Nucleus accumbens (tissue), 56 donors: ENCODE measurements at places on chromosomes 7 and 10.

- DNase-seq = no peak
Measured at GRCh38 chr7:45590679-45591057, 16.5 kb downstream of the ADCY1 start.

- DNase-seq = no peak
Measured at GRCh38 chr10:36802490-36803153, 322.8 kb upstream of the ANKRD30A start.

DNA sequence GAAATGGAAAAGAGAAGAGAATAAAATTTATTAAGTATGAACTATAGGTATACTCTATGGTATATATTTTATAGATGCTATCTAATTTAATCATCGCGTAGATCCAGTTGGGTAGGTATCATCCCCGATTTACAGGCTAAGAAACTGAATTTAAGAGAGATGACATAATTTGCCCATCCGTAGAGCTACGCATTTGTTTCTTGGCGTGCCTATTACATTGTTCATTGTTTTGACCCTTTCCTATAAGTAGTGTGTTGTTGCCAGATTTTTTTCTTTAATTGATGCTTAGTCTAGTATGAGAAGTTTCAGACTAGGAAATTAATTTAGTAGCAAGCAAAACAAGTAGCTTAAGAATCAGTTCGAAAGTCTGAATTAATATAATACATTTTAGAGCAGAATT, 205.7 kb upstream of the NPSR1 start:
- DNase-seq = no peak

DNA sequence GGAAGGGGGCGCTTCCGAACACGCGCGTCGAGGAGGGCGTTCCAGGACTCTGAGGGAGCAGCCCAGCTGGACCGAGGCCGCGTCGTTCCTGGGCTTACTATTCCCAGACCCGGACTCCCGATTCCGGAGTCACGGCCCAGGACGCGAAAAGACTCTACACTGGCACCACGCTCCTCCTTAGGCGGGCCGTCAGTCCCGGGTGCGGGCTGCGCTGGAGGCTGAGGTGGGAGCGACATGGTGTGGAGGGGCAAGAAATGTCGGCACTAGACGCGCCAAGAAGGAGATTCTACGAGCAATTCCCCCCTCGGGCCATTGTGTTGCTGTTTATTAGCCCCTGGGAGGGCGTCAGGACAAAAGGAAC, 584 bp upstream of the RUNDC3B start:
- DNase-seq = peak; percentile 38

DNA sequence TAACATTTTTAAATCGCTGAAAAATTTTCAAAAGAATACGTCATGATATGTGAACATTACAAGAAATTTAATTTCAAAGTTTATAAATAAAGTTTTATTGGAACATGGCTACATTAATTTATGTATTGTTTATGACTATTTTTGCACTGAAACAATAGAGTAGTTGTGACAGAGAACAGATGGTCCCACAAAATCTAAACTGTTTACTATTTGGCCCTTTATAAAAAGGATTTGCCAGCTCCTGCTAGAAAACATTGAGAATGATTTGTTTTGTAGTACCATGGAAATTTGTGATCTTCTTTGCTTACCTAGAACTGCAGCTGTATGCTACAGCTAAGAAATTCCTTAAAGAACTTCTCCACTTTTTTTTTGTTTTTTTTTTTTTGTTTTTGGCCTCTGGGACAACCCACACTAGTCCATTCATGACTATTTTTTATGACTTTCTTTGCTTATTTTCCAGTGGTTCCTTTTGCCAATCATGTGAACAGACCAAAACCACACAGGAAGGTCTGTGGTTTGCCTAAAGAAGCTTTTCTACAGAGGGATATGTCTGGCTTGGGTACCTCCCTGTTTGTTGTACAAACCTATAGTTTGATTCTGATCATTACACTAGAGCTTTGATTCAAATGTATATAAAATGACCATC, 55.7 kb downstream of the ST7 start:
- no peak for DNase-seq

- no peak for DNase-seq
Measured at GRCh38 chr10:44053391-44053790, 331.5 kb downstream of the CXCL12 start.

GRCh38 chr7:130421684-130422083, 19.1 kb downstream of the CEP41 start:
- no peak for DNase-seq
